ENCODE measurements at places on chromosomes 16 and 17.
A peak's percentile ranks its signal among the peaks of the same experiment; 100 is the strongest.

GRCh38 chr16:30472328-30472942, at the start of gene ITGAL:
ITGAL (plus strand) TSS chr16:30472742; CDS start chr16:30472838, 96 bp downstream.
- DNase-seq = no peak

GRCh38 chr16:4882633-4883285, 35.5 kb downstream of the UBN1 start:
- DNase-seq = peak; percentile 72

DNA sequence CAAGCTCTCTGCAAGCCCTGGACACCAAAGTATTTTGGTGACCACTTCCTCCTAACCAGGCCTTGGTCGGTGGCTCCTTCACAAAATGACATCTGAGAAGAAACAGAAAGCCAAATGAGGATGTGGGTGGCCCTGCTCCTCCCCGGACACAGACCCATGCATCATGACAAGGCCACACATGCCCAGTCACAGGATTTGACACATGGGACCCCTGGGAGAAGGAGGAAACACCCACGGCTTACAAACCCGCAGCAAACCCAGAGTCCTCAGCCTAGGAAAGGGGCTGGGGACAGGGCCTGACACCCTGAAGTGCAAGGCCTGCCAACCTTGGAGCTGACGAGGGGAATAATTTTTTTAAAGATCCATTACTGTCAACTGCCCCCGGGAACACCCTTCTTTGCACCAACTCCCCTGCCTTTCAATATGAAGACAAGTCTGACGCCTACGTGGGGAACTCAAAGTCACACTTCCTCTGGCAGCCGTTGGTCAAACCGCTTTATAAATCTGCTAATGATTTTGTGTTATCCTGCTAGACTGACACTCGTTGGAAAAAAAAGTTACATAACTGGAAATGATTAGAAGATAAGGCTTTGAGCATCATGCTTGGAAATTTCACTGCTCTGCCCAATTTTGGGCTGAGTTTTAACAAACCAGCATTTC, 41.3 kb downstream of the GAS7 start:
- DNase-seq = no peak

DNA sequence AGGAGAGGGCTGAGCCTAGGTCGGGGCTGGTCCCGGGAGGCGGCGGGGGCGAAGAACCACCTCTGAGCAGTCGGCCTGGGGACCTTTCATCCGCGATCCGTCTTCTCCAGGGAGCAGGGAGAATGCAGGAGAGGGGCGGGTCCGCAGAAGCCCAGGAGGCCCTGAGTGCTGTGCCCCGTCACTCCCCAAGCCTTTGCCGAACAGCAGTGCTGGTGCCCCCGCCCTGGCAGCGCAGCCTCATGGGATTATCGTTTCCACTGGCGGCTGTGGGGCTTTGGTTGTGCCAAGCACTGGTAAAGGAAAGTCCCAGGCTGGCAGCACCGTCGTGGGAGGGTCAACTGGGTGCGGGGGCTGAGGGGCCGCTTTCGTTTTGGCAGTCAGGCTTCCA, 631 bp downstream of the TBL3 start:
- DNase-seq = no peak

DNA sequence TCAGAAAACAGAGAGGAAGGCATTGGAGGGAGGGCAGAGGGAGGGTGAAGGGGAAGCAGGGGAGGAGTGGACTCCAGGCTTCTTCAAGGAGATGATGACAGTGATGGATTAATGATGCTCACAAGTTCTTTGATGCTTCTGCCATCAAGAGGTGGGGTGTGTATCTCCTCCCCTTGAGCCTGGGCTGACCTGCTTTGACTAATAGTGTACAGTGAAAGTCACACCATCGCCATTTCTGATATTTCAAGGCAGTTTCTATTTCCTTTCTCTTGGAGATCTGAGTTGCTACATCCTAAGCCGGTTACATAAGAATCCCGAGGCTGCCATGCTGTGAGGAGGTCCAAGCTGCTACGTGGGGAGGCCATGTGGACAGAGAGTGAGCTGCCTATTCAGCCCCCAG, 312.5 kb downstream of the MAF start:
- no peak for DNase-seq

DNA sequence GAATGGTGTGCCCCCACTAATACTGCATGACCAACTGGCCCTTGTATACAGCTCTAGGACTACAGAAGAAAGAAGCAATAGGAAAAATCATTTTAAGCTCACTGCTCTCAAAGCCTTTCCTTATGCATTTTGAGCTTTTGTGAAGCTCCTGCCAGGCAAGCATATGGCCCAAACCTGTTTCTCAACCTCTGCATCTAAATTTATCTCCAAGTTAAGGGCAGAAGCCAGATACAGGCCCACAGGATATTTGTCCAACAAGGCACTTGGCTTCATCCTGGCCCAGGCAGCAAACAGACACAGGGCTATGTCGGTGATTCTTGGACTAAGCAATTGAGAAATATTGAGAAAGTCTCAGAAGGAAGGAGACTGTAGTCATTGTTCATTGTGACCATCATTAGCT, 43.9 kb downstream of the CCT6B start:
- no peak for DNase-seq

DNA sequence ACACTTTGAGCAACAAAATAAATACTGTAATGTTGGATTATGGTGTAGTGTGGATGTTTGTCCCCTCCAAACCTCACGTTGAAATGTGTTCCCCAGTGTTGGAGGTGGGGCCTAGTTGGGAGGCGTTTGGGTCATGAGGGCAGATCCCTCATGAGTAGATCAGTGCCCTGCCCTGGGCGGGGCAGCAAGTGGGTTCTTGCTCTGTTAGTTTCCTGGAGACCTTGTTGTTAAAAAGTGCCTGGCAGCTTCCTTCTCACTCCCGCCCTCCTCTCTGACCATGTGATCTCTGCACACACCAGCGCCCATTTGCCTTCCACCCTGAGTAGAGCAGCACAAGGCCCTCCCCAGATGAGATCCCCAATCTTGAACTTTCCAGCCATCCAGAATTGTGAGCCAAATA, 67.7 kb downstream of the MPRIP start:
- no peak for DNase-seq

DNA sequence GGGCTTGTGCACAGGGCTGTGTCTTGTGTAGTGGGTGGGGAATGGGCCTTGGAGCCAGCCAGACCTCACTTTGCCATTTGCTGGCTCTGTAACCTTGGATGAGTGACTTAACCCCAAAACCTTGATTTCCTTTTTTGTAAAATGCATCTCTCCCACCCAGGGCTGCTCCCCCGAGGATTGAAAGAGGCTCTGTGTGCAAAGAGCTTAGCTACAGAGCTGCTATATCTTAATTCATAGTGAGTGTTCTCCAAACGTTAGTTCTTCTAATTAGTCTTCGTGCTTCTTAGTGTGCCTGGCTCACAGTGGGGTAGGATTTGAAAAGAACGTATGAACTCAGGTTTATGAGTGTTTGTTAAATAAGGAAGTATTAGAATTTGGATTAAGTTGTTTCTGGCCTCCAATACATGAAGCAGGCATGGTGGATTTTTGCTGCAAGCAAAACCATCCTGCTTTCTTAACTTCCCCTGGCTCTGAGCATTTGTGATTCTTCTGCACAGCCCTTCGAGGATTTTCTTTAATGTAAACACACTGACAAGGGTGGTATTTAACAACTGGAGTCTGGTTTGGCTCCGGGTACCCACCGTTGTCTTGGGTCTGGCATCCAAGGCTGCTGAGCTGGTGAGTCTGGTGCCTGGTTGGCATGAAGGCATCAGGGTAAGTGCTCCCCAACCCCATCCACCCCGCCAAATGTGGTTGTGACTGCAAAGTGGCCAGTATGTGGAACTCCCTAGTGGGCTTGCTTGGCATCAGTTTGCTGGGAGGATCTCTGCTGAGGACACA, 29.7 kb downstream of the KSR1 start:
- DNase-seq = no peak

GRCh38 chr17:4576729-4577322, 7.5 kb upstream of the SMTNL2 start:
- no peak for DNase-seq

- DNase-seq = peak; percentile 51
These were observed 73.0 kb downstream of the BMERB1 start for GRCh38 chr16:15507301-15507958.

DNA sequence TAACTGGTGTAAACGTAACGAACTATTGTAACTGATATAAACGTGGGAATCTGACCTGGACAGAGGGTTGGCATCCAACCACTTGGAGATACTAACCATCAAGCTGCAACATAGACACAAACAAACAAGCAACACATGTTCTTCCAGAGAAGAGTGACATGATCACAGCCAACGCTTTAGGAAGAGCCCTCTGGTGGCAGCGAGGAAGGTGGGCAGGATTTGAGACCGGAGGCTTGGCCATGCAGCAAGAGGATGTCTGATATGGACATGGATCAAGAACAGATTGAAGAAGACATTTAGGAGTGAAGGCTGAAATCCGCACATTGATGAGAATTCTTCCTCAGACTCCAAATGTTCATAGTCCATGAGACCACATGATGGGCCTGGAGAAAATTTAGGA, 40.3 kb upstream of the TNRC6A start:
- DNase-seq = peak; percentile 48

- DNase-seq = no peak
These were observed 18.6 kb upstream of the SPN start for GRCh38 chr16:29644338-29644857.

DNA sequence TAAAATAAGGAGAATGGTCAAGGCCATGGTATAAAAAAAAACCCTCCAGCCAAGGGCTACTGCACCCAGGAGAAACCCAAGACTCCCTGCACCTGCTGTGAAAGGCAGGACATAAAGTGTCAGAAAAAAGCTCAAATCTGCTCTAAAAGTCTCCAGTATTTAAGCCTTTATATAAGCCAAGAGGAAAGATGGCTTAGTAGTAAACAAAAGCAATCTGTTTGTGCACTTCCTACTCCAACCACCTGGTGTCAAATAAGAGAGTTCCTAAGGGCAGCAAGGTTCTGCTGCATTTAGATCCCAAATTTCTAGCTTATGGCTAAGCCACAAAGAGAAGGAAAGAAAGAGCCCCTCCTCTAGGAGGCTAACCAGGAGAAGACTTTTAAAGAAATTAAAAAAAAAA, 20.6 kb downstream of the ACSM1 start:
- no peak for DNase-seq

DNA sequence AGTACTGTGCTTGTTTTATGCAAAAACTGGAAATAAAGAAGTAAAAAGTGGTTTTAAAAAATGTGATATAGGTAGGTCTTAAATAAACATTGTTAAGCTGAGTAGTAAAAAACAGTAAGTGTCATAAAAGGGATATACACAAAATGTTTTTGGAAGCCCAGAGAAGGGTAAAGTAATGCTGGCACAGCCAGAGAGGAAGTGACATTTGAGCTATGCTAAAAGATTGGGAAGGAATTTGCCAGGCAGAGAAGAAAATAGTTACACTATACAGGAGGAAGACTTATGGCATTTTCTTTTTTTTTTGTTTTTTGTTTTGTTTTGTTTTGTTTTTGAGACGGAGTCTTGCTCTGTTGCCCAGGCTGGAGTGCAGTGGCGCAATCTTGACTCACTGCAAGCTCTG, 40.8 kb upstream of the TAOK1 start:
- DNase-seq = no peak
